ENCODE measurements at places on chromosomes 2 and 18.
A peak's percentile ranks its signal among the peaks of the same experiment; 100 is the strongest.

DNA sequence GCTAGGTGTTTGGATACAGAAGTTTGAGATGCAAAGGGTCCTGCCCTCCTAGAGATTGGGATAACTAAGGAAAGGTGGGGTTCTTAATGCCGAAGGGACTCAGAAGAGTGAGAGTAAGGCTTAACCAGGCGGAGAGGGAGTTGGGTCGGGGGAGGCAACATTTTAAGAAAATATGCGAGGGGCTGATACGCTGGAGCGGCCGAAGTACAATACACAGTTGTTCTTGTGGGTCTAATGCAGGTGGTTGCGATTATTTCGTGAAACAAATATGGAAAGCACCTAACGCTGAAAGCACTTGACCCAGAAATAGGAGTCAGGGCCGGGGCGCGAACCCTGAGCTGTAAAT lies 344 bp upstream of the MRPL33 start:
- no peak for DNase-seq

- no peak for DNase-seq
These were observed 155.9 kb upstream of the MAP3K20 start for GRCh38 chr2:172919732-172920131.

DNA sequence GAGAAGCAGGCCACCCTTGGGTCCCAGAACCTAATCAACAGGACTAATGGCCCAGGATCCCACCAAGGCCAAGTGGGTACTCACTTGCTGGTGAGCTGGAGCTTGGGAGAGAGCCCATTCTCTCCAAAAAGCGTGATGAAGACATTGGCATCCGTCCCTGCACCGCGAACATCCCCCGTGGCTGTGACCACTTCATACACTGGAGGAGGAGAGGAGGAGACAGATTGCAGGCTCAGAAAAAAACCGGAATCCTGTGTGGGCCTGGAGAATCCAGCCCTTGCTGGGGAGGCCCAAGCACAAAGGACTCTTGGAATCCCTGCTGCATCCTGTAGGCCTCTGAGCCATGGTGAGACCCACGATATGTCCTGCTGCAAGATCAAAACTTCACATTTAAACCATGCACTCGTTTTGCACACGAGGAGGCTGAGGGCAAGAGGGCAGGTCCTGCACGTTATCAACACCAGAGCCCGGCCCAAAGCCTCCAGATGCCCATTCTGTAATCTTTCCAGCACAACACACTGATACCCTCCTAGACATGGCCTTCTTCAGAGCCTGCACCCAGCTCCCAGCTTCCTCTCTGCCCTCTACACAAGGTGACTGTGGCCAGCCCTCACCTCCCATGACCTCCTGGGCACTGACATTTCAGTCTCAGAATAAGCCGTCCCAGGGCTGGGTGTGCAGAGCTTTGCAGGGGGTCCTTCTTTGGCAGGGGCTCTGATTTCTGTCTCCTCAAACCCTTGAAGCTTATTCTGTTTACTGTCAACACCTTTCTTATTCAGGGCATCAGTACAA lies 7.8 kb downstream of the LOXHD1 start:
- DNase-seq, result no peak

GRCh38 chr2:107932979-107933378 lies 53.3 kb upstream of the SLC5A7 start:
- DNase-seq, result no peak

DNA sequence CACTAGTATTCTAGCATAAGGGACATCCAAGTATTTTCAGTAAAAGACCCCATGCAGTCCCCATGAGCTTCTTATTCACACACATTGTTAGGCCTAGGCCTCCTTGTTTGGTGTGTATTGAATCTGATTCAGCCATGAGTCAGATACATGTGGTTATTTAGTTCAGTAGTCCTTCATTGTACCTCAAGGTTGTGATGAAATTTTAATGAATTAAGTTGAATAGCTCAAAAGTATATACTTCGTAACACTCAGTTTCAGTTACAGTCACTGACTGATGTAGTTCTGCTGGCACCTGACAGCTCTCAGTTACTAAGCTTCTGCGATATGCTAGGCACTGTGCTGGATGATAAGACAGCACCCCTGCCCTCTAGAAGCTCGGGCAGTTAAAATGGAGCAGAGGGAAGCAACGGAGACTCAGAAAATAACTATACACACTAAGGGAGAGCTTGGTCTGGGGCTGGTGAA lies 86.4 kb downstream of the XRCC5 start:
- DNase-seq, result peak; percentile 17

DNA sequence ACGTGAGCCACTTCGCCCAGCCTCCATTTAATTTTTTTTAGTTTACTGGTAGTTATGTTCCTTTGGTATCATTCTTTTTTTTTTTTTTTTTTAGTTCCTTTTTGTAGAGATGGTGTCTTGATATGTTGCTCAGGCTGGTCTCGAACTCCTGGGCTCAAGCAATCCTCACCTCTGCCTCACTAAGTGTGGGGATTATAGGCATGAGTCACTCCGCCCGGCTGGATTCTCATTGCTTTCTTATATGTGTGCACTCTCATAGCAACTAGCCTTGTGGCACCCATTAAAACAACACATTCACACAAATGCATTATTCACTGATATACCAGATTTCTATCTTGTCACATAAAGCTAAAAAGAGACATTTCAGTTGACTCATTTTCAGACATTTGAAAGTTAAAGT lies 4.2 kb downstream of the TTC27 start:
- no peak for DNase-seq

GRCh38 chr2:211328126-211328525 lies 771.7 kb downstream of the CPS1 start:
- DNase-seq, result no peak

DNA sequence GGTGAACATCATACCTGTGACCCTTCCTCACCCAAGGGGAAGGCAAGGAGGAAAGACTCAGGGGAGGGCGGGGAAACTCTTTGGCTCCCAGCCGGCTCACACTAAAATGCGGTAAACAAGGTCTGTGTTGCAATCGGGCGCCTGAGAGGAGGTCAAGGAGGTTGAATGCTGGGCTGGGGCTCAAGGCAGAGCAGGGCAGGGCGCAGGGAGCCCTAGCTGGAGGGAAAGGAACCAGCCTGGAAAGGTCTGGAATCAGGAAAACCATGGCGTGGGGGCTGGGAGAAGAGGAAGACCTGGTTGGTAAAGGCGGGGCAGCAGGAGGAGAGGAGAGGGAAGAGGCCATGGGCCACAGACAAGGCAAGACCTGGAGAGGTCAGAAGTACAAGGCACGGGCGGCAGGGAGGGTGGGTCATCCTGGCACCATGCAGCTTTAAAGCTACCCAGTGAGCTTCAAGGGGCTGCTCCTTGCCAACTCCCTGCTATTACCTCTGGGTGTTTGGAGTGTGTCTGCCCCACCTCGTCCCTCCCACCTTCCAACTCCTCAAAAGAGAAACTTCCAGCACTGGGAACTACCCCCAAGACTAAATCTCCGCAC lies 4.8 kb upstream of the TMEM37 start:
- no peak for DNase-seq

DNA sequence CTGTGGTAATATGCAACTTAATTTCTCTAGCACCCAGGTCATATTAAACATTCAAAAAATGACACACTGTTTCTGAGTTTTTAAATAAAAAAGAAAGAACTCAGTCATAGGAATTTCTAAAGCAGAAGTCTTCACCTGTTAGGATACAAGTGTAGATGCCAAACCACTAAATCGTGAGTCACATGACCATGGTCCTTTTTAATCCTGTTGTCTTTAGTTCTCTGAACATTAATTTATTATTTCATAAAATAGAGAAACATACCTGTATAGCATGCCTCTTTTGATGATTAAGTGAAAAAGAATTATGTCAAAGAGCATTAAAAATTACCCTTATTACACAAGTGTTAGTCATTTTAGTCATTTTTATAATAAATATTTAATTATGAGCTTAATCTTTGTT lies 398.8 kb downstream of the CCDC85A start:
- no peak for DNase-seq

- DNase-seq, result peak; percentile 52
These were observed 58.6 kb upstream of the SLC25A52 start for GRCh38 chr18:31819106-31819924.

DNA sequence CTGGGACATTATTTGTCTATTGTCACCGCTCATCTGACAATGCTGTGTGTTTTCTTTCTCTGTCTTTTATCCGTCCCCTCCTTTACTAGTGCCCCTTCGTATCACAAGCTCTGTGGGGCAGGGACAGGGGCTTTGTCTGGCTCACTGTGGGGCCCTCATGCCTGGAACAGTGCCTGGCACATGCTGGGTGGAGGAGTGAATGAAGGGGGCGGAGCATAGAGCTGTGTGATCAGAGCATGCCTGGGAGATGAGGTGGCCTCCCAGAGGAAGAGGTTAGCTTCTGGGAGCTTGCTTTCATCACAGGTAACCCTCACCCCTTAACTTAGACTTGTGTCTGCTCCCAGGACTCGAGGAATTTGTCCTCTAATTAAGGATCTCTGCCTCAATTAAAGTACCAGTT lies 16.4 kb downstream of the MTCL1 start:
- DNase-seq, result no peak

GRCh38 chr2:67289921-67290371 lies 107.2 kb upstream of the ETAA1 start:
- DNase-seq, result no peak

GRCh38 chr18:56139792-56140254 lies 498.6 kb downstream of the TXNL1 start:
- DNase-seq, result no peak

GRCh38 chr2:86790676-86791572 lies at the start of gene CD8A:
Gene CD8A (minus strand): TSS chr2:86790913. CDS start chr2:86790825, 88 bp downstream.
- no peak for DNase-seq

DNA sequence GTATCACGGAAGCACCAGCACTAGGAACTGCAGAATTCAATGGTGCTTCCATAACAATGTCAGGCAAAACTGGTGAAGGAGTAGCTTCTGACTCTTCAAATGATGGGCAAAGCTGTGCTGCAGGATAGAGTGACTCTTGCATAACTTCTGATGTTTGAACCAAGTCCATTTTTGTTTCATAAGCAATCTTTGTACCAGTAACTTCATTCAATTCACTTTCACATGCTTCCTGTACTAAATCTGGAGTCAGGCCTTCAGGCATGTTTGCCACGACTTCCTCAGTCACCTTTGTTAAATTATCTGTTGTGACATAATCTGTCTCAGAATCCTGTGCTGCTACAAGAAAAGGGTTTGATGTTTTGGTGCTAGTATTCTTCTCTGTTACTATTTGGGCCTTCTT lies 24.0 kb downstream of the RTN4 start:
- no peak for DNase-seq

GRCh38 chr2:105571445-105571987 lies 172.7 kb upstream of the FHL2 start:
- no peak for DNase-seq

DNA sequence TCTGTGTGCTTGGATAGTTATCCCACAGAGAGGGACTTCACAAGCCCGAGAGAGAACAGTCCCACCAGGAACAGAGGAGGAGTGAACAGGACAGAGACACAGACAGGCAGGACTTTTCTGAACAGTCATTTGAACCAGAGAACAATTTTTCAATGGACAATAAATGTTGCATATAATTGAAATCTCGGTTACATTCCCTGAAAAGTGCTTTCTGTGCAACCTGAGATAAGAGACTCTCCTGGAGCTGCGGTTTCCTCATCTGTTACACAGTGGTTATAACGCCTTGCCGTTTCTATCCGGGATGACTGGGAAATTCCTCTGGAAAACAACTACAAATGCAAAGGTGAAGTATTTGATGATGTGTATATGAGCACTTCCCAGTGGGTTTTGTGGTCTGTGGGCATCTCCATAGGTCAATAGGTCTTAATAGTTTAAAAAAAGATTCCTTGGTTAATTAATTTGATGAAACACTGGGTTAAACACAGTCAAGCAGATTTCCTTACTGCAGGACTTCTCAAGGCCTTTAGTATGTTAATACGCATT lies 87.2 kb upstream of the HPCAL1 start:
- no peak for DNase-seq

- DNase-seq, result no peak
These were observed 133.5 kb downstream of the SPTBN1 start for GRCh38 chr2:54589340-54590215.

DNA sequence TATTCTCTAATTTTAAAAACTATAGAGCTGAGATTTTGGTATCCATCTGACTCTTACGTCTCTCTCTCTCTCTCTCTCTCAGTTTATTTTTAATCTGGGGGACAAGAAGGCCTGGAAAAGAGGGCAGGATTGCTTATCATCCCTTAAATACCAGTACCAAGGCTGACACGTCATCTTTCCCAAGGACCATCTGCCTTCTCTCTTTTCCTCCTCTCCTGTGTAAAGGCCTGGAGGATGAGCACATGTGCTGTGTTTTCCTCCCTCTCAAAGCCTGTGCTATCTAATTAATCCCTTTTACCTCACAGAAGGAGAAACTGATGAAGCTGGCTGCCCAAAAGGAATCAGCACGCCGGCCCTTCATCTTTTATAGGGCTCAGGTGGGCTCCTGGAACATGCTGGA lies 7.3 kb downstream of the IL37 start:
- no peak for DNase-seq

DNA sequence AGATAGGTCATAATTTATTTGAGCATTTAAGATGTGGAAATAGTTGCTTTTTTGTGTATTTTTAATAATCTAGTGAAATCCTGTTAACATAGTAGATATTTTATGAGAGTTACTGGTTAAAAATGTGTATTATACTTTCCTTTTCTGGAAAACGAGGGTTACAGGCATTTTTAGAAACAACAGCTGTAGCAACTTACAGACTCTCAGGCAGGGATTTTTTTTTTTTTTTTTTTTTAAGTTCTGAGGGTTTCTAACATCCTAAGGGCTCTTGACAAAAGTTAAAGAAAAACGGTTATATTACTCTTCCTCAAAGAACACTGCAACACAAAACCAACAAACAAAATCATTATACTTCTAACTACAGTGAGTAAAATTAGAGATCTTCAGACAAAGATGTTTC lies 205.9 kb downstream of the ACKR3 start:
- no peak for DNase-seq

DNA sequence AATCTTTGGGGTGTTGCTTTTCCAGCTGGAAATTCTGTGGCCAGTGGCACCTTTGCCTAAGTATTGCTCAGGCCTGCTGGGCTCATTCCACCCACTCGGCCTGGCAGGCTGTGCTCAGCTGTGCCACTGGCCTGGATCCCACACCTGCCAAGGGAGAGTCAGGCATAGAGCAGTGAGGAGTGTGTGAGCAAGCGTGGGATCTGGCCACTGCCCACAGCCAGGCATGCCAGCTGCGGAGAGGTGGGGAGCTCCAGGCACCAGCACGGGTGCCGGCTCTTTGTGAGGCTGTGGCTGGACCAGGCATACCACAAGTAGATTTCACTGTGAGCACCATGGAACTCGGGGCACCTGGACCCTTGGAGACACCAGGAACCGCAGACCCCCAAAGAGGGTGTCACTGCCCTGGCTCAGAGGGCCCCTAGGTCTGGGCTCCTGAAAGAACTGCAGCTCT lies 118.1 kb upstream of the MAP2 start:
- DNase-seq, result no peak

- DNase-seq, result no peak
These were observed 21.5 kb upstream of the CAB39 start for GRCh38 chr2:230691005-230691647.

DNA sequence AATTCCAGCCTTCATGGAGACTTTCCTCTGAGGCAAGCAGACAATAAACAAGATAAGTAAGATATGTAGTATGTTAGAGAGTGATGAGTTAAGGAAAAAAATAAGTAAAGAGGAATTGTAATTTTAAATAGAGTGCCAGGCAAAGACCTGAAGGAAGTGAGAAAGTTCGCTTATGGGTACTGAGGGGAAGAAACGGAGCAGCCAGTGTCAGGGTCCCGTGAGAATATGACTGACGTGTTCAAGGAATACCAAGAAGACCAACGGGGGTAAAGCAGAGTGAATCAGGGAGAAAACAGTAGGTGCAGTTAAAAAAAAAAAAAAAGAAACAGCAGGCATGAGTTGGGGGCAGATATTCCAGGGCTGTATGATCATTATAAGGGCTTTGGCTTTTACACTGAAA lies 45.1 kb downstream of the ARHGEF33 start:
- DNase-seq, result no peak

- DNase-seq, result no peak
These were observed 115.1 kb downstream of the KCNE4 start for GRCh38 chr2:223166983-223167650.
